ENCODE measurements at places on chromosomes 1 and 21.

GRCh38 chr21:35059742-35060141 is 10.6 kb upstream of the RUNX1 start:
- no peak for DNase-seq

DNA sequence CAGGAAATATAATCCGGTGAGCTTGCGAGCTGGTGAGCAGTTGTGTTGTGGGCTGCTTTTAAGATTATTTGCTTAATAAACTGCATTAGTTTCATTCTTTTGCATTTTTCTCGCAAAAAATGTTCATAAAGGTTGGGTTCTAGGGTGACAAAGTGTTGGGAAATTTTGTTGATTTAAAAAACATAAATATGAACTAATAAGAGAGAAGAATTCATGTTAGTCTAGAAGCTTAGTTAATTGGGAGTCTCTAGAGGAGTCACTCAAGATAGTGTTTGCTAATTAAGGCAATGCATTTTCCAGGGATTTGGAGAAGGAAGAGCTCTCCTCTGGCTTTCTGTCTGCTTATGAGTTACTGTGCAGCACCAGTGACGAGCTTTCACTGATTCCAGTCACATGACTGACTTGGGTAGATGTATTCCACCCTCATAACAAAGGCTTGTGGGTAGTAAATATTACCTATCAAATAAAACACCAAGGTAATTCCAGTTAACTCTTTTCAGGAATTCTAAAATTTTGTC is 417.0 kb downstream of the PTBP2 start:
- DNase-seq = peak; percentile 28

DNA sequence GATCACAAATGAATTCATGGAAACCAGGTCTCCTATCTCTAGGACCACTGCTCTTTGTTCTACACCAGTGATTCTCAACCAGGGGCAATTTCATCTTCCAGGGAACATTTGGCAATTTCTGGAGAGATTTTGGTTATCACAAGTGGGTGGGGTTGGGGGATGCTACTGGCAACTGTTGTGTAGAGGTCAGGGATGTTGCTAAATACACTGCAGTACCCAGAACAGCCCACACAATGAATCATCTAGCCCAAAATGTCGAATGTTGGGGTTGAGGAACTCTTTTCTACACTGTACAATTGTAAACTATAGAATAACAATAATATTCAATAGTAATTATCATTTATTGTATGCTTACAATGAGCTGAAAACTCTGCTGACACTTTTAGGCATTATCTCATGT is 55.7 kb upstream of the UBE2U start:
- no peak for DNase-seq

DNA sequence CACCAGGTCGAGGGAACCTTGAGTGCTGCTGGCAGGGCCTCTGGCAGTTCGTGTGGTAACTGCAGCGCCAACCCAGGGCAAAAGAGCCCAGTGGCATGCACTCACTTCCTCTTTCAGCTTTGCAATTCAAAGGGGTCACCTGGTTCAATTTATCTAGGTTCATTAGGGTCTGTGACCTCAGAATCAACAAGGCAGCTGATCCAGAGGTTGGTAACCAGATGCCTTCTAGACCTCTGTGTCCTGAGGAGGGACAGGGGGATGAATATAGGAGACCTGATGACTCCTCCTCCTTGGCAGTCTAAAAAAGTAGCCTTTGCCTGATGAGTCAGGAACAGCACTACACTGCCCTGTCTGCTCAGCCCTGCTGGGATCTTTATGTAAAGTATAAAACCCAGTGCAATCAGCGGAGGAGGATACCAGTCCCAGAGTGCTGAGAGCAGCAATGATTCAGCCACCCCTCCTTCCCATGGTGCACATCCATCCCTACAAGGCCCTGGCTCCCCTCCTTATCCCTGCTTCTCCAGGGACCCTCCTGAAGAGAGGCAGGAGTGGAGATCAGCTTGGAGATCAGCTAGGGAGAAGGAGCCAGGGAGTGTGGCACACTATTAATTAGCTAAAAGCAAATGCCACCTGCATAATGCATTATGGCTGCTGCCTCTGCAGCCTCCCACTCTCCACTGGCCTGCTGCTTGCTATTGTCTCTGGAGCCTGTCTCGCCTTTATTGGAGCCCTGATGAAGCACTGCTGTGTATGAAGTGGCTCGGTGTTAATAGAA is 11.2 kb upstream of the FMOD start:
- DNase-seq = no peak

- DNase-seq = no peak
Measured at GRCh38 chr21:18030248-18030647, 211.1 kb upstream of the C21orf91 start.

DNA sequence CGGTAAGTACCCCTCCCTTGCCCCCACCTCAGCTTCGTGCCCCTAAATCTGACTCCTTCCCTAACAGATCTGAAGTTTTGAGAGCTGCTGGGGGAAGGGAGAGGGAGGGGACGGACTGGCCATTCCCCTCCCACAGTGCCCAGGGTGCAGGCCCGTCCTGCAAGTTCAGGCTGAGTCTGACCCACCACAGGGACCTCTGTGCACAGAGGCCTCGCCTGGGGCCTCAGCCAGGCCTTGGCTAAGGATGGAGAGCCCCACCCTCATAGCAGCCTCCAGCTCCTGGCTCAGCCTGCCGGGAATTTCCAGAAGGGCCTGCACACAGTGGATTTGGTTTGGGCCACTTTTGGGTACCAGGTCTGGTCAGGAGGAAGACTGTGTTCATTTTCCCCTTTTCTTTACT is 31.2 kb upstream of the TNFRSF1B start:
- DNase-seq = no peak

DNA sequence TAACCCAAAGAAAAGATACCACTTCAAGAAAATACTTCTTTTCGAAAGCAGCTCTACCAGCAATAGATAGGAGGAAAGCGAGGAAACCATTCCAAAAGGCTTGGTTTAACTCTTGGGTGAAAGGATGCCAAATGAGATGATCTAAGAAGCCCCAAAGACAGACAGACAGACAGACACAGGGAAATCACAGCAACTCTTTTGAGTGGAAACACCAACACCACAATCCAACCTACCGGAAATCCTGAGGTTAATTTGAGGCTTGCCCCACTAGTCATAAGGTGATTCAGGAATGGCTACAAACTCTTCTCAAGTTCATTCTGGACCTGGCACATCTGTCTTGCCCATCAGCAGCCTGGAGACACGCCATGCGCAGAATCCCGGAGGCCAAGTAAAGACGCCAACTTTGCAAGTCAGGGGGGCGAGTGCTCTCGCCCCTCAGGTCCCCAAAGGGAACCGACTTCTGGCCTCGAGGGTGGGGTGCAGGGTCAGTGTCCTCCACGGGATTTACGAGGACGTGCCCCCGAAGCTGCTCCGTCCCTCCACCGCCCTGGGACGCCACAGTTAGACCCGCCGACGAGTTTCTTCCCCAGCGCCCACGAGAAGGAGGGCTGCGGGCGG is 778 bp downstream of the EVI5 start:
- DNase-seq = peak; percentile 32

DNA sequence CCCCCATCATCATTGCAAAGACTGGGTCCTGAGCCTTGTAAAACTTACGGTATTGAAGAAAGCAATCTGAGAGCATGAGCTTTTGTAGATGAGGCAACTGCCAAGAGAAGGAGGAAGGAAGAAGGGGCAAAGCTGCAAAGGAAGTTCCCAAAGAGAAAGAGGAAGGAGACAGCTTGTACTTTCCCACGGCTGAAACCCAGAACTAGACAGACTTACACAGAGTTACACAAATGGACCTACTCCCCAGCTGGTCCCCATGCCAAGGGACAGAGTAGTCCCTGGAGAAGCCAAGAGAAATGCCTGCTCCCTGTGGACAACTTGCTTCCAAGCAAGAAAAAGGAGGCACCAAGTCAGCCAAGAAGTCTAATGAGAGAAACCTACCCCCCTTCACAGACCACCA is 22.6 kb downstream of the SLC5A9 start:
- DNase-seq = peak; percentile 40

GRCh38 chr21:42062236-42063022 is 8.7 kb upstream of the UMODL1 start:
- DNase-seq = peak; percentile 15

DNA sequence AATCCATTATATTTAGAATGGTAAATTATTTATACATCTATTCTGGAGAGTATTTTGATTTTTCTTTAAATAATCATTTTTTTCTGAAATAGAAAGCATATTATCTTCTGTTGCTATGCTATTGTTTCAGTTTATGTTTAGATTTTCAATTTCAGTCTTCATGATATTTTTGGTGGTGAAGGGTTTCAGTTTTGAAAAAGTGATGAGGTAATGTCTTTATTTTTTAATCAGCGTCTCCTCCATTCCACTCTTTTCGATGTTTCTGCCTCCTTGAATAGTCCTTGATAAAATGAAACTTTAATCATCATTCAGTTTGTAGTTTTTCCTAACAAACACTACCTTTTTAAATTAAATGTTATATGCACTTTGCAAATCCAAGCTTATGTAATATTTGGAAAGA is 428.6 kb downstream of the PTPRC start:
- no peak for DNase-seq

GRCh38 chr1:5991381-5992025 is 722 bp downstream of the NPHP4 start:
- DNase-seq = no peak

GRCh38 chr1:220575718-220576497 is 48.0 kb downstream of the MARK1 start:
- no peak for DNase-seq

DNA sequence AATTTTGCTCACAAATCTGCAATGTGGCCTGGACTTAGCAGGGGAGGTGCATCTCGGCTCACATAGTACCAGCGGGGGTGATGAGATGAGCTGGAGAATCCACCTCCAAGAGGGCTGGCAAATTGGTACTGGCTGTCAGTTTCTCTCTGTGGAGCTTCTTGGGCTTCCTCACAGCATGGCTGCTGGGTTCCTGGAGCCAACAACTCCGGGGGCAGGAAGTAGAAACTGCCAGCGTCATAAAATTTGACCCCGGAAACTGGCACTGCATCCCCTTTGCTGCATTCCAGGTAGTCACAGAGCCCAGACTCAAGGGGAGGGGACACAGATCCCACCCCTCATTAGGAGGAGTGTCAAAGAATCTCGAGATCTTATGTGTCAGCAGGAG is 17.0 kb upstream of the TNFRSF1B start:
- DNase-seq = no peak

- no peak for DNase-seq
Measured at GRCh38 chr1:41540886-41541591, 56.6 kb upstream of the EDN2 start.

DNA sequence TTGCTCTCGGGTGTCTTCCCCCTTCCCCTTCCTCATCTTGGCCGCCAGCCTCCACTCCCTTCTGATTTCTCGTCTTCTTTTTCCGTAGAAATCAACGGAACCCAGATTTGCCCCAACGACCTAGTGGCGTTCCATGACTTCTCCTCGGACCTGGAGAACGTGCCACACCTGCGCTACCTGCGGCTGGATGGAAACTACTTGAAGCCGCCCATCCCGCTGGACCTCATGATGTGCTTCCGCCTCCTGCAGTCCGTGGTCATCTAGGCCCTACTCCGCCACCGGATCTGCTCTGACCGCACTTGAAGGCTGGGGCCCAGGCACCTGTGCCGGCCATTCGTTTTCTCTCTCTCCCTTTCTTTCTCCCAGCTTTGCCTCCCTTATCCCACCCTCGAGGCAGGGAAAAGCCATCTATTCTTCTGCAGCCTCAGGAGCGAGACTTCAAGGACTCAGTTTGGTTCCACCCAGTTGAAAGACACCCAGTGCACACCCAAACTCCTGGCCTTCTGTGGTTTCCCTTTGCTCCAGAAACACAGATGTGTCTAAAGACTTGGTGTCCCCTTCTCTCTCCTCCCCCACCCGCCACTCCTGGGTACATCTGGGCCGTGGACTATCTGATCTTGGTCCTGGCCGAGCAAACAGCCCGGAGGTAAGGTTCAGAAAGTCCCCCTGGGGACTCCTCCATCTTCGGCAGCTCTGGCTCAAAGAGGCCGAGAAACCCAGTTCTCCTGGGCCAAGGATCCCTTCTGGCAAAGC is 7.2 kb upstream of the OPTC start:
- DNase-seq = no peak

- no peak for DNase-seq
Measured at GRCh38 chr1:107365527-107366240, 224.8 kb downstream of the NTNG1 start.

- DNase-seq = no peak
Measured at GRCh38 chr1:82646336-82646735, 845.6 kb downstream of the ADGRL2 start.

GRCh38 chr1:233844692-233845091 is 59.8 kb upstream of the SLC35F3 start:
- no peak for DNase-seq

- no peak for DNase-seq
Measured at GRCh38 chr1:204480515-204480914, 14.1 kb downstream of the PIK3C2B start.

DNA sequence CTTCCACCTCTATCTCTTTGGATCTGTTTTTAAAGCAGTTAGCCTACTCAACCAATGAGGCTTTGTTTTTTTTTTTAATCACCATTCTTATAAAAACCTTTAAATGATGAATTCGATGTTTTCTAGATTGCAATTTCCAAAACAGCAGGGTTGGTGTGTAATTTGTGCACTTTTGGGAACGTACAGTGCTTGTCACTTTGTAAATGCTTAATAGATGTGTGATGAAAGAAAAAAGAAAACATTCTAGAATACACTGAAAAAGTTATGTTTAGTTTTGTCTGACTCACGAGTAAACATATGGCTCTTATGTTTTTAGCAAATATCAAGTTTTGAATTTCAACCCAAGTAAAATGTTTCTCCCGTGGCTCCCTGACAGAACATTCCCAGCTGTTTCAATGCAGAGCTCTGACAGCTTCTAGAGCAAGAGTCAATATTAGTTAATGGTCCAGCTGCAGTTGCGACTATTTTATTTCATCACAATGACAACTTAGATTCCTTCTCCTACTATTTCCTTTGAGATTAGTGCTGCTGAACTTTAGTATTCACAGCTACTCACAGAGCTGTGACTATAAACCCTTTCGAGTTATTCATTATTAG is 362.5 kb upstream of the ADAMTS5 start:
- DNase-seq = no peak

- no peak for DNase-seq
Measured at GRCh38 chr1:40301541-40302299, 15.4 kb downstream of the COL9A2 start.

GRCh38 chr21:32570456-32570855 is 14.9 kb downstream of the TCP10L start:
- DNase-seq = no peak

- DNase-seq = no peak
Measured at GRCh38 chr1:87598429-87598828, 269.7 kb downstream of the LMO4 start.

GRCh38 chr1:31765516-31765915 is 1.4 kb upstream of the ADGRB2 start:
- no peak for DNase-seq

GRCh38 chr1:200784576-200784975 is 45.9 kb downstream of the CAMSAP2 start:
- DNase-seq = no peak

DNA sequence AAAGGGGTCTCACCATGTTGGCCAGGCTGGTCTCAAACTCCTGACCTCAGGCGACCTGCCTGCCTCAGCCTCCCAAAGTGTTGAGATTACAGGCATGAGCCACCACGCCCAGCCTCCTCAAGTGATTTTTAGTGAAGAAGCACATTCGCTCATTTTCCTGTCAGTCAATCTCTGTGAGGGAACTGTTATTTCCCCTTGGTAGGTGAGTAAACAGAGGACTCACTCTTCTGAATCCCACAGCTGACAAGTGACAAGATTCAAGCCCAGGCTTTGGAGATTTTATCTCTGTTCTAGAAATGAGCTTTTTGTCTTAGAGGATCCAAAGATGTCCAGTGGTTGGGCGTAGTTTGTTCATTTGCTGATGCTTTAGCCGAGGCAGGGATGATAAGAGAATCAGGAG is 43.9 kb upstream of the TACSTD2 start:
- no peak for DNase-seq

GRCh38 chr1:231611851-231612250 is 14.7 kb upstream of the DISC1 start:
- DNase-seq = no peak

GRCh38 chr1:148383966-148384365 is 99.1 kb downstream of the PPIAL4G start:
- DNase-seq = no peak

Measured in putamen (tissue), 1 donor.